ENCODE measurements at places on chromosomes 3 and 15.

- peak; percentile 20 for DNase-seq
Measured at GRCh38 chr15:85785887-85786780, 8.6 kb downstream of the KLHL25 start.

DNA sequence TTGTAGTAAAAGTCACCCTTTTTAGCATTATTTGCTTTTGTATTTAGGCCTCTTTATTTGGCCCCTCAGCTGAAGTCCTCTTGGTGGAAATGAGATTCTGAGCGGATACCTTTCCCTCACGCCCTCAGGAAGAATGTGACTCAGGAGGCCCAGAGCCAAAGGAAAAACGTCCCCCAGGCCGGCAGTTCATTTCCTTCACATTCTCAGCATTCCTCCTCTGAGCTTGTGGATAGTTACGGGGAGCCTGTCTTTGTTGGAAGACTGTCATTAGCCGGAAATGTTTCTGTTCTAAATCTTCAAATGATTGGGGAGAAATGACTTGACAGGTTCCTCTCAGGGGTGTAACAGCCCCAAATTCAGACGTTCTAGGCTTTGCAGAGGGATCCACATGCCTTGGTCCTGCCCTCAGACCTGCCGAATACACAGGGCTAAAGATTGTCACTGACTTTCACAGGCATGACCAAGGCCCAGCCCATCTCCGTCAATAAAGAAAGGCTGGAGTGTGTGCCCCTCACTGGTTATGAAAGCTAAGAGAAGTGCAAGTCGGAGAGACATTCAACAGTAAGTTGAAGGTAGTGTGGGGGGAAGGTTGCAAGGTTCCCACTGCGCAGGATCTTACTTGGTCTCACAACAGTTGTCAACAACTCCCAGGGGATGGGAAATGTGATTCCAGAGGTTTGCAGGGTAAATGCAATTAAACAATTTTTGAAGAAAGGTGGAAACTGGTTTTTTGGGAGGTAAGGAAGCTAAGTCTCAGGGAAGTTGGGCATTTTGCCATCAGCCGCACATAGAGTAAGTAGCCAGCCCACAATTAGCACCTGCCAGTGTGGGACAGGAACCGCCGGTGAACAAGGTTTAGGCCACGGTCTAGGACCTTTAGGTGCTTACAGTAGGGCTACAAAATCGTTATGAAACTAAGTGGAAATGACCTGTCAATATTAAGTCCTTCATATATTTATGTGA is 39.7 kb upstream of the MYZAP start:
- no peak for DNase-seq

GRCh38 chr3:177426878-177427495 is 229.7 kb upstream of the TBL1XR1 start:
- no peak for DNase-seq

DNA sequence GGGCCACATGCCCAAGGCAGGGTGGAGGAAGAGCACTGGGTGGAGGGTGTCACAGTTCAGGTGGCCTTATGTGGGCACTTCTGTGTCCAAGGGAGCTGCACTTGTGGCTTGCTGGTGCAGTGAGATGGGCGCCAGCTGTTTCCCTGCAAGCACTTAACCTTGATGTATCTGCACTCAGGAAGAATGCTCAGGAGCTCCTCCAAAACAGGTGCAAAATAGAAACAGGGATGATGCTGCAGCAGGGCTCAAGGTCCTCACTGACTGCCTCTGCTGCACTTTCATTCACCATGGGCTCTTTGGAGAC is 151.3 kb downstream of the CADPS start:
- DNase-seq, result no peak

GRCh38 chr3:9293076-9293475 is 43.6 kb upstream of the SRGAP3 start:
- DNase-seq, result no peak
